ENCODE measurements at places on chromosomes 2 and 18.

- H3K36me3 ChIP-seq = peaks cover 36% of the 10 kb centered on the region
- H3K27ac ChIP-seq = no peak overlapping the region
- H3K27me3 ChIP-seq = no peaks in the 10 kb centered on the region
- no peaks in the 10 kb centered on the region for H3K4me1 ChIP-seq
- DNase-seq = no peak
Measured at GRCh38 chr2:3254442-3254941, 123.1 kb downstream of the EIPR1 start.

DNA sequence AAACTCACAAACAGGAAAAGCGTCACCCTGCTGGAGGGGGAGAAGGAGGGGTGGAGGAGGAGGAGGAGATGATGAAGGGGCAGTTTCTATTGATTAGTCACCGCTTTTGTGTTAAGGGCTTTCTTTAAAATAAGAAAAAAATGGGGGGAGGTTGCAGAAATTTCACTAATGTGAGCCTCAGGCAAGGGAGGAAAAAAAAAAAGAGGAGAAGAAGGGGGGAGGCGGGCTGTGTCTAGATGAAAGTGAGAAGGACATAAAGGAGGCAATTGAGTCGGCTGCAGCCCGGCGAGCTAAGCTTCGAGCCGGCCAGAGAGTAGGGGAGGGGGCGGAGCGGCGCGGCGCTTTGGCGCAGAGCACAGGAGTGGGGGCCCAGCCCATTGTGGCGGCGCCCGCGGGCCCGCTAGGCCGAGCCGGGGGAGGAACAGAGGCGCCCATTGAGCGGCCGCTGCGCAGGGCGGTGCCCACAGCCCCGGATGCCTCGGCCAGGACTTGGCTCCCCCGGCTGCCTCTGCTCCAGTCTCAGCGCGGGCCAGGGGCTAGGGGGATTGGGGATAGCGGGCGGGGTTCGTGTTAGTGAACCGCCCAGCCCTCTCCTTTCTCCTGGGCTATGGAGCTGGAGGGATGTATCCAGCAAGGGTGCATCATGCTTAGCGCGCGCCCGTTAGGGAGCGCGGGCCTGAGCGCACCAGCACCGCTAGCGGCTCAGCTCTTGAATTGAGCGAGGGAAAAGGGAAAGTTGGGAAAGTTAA, 7.9 kb downstream of the PAX3 start:
- peaks cover 21% of the 10 kb centered on the region for H3K4me1 ChIP-seq
- H3K36me3 ChIP-seq = no peaks in the 10 kb centered on the region
- peaks cover 48% of the 10 kb centered on the region for H3K27me3 ChIP-seq
- no peak overlapping the region for H3K27ac ChIP-seq

DNA sequence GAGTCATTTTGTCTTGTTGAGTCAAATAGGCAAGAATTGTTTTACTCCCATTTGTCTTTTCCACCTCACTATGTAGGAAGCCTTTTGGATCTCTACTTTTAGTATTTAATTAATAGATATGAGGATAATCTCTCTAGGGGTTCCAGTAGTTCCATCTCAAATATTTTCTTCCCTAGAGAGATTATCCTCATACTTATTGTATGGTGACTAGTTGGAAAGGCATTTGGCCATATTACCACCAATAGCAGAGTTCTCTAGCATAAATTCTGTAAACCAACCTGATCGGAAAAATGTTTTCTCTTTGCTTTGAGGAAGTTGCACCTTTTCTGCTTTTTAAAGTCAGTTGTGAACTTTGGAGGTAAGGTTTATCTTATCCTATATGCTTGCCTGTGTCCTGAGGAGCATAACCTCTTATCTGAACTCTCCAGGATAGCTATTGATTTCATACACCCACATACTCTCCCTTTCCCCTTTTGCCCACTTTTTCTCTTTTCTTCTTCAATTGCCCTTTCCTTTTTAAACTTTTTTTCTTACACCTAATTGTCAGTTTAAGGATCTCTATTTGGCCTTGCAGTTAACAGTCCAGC, 100.8 kb downstream of the GALNT1 start:
- DNase-seq = no peak
- H3K4me1 ChIP-seq = no peaks in the 10 kb centered on the region
- no peak overlapping the region for H3K27ac ChIP-seq
- H3K27me3 ChIP-seq = no peaks in the 10 kb centered on the region

DNA sequence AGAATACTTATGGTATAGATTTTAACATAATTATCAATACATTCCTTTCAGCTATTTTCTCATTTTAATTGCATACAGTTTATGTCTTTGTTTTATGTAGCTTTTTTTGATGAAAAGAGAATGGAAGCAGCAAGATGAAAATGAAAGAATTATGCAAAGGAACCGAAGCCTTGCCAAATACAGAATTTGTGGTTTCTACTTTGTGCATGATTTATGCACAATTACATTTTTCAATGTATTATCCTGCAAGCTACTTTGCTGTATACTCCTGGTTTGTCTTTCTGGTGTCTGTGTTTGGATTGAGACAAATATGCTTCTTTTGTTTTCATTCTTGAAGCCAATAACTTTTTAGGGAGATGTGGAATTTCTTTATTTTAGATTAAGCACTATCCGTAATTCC, 1642.6 kb upstream of the CELF4 start:
- no peaks in the 10 kb centered on the region for H3K27me3 ChIP-seq
- H3K4me1 ChIP-seq = no peaks in the 10 kb centered on the region
- no peak for DNase-seq
- H3K27ac ChIP-seq = no peak overlapping the region
- H3K36me3 ChIP-seq = no peaks in the 10 kb centered on the region

- no peaks in the 10 kb centered on the region for H3K4me1 ChIP-seq
- no peak for DNase-seq
- H3K36me3 ChIP-seq = no peaks in the 10 kb centered on the region
- no peaks in the 10 kb centered on the region for H3K27me3 ChIP-seq
- H3K4me3 ChIP-seq = no peak overlapping the region
- no peak overlapping the region for H3K27ac ChIP-seq
Measured at GRCh38 chr2:173370198-173370597, 15.5 kb downstream of the CDCA7 start.

- H3K4me1 ChIP-seq = peaks cover 84% of the 10 kb centered on the region
- no peaks in the 10 kb centered on the region for H3K36me3 ChIP-seq
- H3K27ac ChIP-seq = no peak overlapping the region
- H3K4me3 ChIP-seq = no peak overlapping the region
Measured at GRCh38 chr2:205759257-205759656, 77.0 kb downstream of the NRP2 start.

DNA sequence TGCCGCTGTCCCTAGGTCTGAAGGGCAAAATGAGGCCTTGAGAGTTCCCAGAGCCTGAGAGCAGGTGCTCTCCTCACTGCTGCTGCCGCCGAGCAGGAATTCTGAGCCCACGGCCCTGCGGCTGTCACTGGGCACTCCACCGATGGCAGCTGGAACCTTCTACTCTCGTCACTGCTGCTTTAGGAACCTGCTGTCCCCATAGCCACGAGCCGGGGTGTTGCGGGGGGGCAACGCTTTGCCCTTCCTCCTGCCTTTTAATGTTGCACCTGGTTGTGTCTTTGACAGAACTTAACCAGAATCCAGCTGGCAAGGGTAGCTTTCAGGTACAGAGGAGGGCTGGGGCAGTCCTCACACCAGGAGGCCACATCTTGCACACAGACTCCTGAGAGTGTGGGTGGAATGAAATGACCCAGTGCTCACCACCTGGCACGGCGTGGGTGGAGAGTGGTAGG, 32.3 kb downstream of the NCK2 start:
- peaks cover 41% of the 10 kb centered on the region for H3K4me1 ChIP-seq
- H3K27ac ChIP-seq = no peak overlapping the region
- DNase-seq = no peak
- no peaks in the 10 kb centered on the region for H3K27me3 ChIP-seq
- H3K36me3 ChIP-seq = peaks cover 6% of the 10 kb centered on the region
- no peak overlapping the region for H3K4me3 ChIP-seq

GRCh38 chr2:26605195-26605998, 35.8 kb downstream of the CIB4 start:
- H3K27me3 ChIP-seq = no peaks in the 10 kb centered on the region
- peaks cover 7% of the 10 kb centered on the region for H3K4me1 ChIP-seq
- H3K4me3 ChIP-seq = no peak overlapping the region
- DNase-seq = no peak
- H3K36me3 ChIP-seq = no peaks in the 10 kb centered on the region

DNA sequence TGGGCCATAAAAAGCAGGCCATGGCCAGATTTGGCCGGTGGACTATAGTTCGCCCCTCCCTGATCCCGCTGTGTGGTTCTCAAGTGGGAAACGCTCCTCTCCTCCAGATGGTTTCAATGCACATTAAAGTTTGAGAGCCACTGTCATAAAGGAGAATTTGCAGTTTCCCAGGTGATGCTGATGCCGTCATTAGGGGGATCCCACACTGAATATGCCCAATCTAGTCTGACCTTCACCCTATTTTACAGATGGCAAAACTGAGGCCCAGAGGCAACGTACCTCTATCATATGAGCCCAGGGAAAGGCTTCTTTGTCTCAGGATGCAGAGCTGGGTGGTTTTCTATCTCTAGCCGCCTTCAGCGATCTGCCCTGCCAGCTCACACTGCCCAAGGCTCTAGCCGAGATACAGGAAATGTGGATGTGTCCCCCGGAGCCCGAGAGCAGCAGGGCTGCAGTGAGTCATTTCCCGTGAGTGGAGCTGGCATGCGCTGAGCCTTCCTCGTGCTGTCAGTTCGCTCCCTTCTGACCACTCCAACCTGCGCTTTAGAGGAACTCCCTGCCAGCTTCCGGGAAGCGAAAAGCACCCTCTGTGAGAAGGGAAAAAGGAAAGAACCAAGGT, 116.2 kb downstream of the SMAD7 start:
- peak overlapping the region; percentile 65 for H3K27ac ChIP-seq
- H3K4me3 ChIP-seq = no peak overlapping the region
- peaks cover 60% of the 10 kb centered on the region for H3K4me1 ChIP-seq
- no peaks in the 10 kb centered on the region for H3K27me3 ChIP-seq
- peak; percentile 68 for DNase-seq
- H3K36me3 ChIP-seq = no peaks in the 10 kb centered on the region

DNA sequence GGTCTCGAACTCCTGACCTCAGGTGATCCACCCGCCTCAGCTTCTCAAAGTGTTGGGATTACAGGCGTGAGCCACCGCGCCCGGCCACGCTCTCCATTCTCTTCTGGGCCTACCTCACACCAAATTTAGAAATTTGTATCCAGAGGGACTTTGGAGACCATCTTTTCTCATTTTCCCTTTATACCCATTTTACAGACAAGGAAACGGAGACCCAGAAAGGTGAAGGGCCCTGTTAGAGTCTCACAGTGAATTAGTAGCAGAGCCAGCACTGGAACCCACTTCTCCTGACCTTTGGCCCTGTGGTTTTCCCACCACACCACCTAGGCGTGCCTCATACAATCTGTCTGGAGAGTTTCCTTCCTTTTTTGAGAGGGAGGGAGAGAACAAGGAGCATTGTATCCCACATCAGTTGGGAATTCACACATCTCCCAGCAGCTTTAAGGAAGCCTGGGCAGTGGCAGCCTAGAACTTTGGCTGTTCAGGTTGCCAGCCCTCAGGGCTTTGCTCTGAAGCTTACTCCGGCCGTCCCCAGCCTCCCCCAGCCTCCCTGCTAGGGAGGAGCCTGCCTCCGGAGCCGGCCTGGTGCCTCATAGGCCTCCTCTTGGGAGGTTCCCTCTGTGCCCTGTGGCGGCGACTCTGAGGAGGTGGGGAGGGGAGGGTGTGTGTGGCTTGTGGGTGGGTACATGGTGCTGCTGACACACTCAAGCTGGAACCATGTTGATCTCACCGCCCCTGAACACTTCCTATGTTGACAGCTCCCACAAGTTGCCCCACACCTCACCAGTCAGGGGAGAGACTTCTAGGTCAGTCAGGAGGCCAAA, 13.8 kb downstream of the FOSL2 start:
- peaks cover 100% of the 10 kb centered on the region for H3K36me3 ChIP-seq
- H3K4me3 ChIP-seq = no peak overlapping the region
- H3K27ac ChIP-seq = peak overlapping the region; percentile 78
- H3K27me3 ChIP-seq = no peaks in the 10 kb centered on the region
- peaks cover 61% of the 10 kb centered on the region for H3K4me1 ChIP-seq
- peak; percentile 70 for DNase-seq

- H3K4me1 ChIP-seq = no peaks in the 10 kb centered on the region
- H3K27me3 ChIP-seq = no peaks in the 10 kb centered on the region
- H3K4me3 ChIP-seq = no peak overlapping the region
- no peak for DNase-seq
- no peak overlapping the region for H3K27ac ChIP-seq
Measured at GRCh38 chr2:130289780-130290179, 52.9 kb upstream of the IMP4 start.

DNA sequence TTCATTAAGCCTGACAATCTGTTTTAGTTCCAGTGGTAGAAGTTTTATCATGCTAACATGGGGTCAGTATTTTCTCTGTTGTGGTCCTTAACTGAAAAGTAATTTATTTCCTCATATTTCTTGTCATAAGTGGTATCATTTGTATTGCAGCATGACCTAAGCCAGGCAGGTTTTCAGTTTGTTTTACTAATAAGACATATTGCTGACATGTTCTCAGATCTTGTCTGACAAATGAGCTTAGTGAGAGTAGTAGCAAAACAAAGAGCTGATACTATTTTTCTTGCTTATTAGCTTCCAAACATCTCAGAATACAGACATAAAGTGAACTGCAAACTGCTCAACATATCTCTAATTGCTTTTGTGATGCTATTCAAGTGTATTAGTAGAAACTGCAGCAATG, 293.6 kb downstream of the DSEL start:
- no peak overlapping the region for H3K4me3 ChIP-seq
- H3K27me3 ChIP-seq = no peaks in the 10 kb centered on the region
- H3K36me3 ChIP-seq = no peaks in the 10 kb centered on the region
- DNase-seq = no peak

DNA sequence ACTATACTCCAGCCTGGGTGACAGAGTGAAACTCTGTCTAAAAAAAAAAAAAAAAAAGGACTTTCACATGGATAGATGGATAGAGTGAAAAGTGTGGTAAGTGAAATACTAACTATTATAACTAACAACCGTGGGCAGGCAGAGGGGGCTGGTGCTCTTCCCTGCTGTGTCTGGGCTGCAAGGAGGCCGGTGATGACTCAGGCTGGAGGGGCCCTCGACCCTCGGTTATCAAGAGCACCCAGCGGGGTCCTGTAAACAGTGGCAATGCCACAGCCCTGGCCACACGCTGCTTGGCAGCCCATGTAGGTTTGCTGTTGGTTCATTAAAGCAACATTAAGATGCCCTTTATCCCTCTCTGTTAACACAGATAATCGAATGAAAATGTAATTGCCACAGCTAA, 184.8 kb upstream of the RAB12 start:
- H3K36me3 ChIP-seq = no peaks in the 10 kb centered on the region
- no peaks in the 10 kb centered on the region for H3K27me3 ChIP-seq
- DNase-seq = no peak
- no peak overlapping the region for H3K4me3 ChIP-seq
- H3K4me1 ChIP-seq = no peaks in the 10 kb centered on the region
- no peak overlapping the region for H3K27ac ChIP-seq

- H3K27me3 ChIP-seq = no peaks in the 10 kb centered on the region
- no peak overlapping the region for H3K4me3 ChIP-seq
- no peaks in the 10 kb centered on the region for H3K4me1 ChIP-seq
- H3K36me3 ChIP-seq = no peaks in the 10 kb centered on the region
- DNase-seq = no peak
- H3K27ac ChIP-seq = no peak overlapping the region
Measured at GRCh38 chr18:26535630-26536029, 12.7 kb downstream of the KCTD1 start.

- no peak for DNase-seq
- H3K4me1 ChIP-seq = peaks cover 36% of the 10 kb centered on the region
- H3K36me3 ChIP-seq = peaks cover 5% of the 10 kb centered on the region
- H3K27me3 ChIP-seq = no peaks in the 10 kb centered on the region
- H3K4me3 ChIP-seq = peak overlapping the region; percentile 82
Measured at GRCh38 chr18:11906926-11907874, 917 bp downstream of the MPPE1 start.
